Endothelial cell of coronary artery (primary cell): ENCODE measurements at places on chromosomes 16 and 17. TPM values are rescaled to one million over a fixed set of nuclear protein-coding genes. Genes with fewer than 3 reads are reported as not detected.

LGALS3BP gene
- 1.4 and 79.9 TPM in 2 replicates for total RNA-seq

ATP2A3 gene
- 0.54 and 0.85 TPM in 2 replicates for total RNA-seq

DHX58 gene
- total RNA-seq: 4.0 and 6.8 TPM in 2 replicates

CTRB2 gene
- not detected in 2 replicates for total RNA-seq

ALDOC gene
- total RNA-seq: 13.5 and 37.7 TPM in 2 replicates

PRSS33 gene
- not detected in 2 replicates for total RNA-seq

SYT17 gene
- 0.38 and 0.72 TPM in 2 replicates for total RNA-seq

SNAI3 gene
- under 0.01 and 0.09 TPM in 2 replicates for total RNA-seq

HSF4 gene
- 0.45 and 3.2 TPM in 2 replicates for total RNA-seq

ICAM2 gene
- total RNA-seq: 348 and 500 TPM in 2 replicates

BLTP2 gene
- 193 and 195 TPM in 2 replicates for total RNA-seq

KRT13 gene
- total RNA-seq: not detected in 2 replicates

CBFA2T3 gene
- total RNA-seq: not detected in 2 replicates

TNFRSF17 gene
- total RNA-seq: not detected in 2 replicates

USP7 gene
- 60.6 and 80.6 TPM in 2 replicates for total RNA-seq

ZG16 gene
- not detected in 2 replicates for total RNA-seq

HOXB8 gene
- total RNA-seq: not detected in 2 replicates

RNF157 gene
- under 0.01 and 0.09 TPM in 2 replicates for total RNA-seq
